ENCODE measurements at places on chromosomes 12 and 14. TPM values are rescaled to one million over a fixed set of nuclear protein-coding genes. Genes with fewer than 3 reads are reported as not detected.

GRCh38 chr14:100535287-100536120, 51.7 kb downstream of the BEGAIN start:
- DNase-seq = no peak

- no peak for DNase-seq
Observed at GRCh38 chr12:51224625-51225024, 6.8 kb upstream of the POU6F1 start.

- no peak for DNase-seq
Observed at GRCh38 chr14:77007975-77008421, 20.5 kb downstream of the IRF2BPL start.

- DNase-seq = no peak
Observed at GRCh38 chr12:26566675-26567074, 266.3 kb downstream of the ITPR2 start.

DNA sequence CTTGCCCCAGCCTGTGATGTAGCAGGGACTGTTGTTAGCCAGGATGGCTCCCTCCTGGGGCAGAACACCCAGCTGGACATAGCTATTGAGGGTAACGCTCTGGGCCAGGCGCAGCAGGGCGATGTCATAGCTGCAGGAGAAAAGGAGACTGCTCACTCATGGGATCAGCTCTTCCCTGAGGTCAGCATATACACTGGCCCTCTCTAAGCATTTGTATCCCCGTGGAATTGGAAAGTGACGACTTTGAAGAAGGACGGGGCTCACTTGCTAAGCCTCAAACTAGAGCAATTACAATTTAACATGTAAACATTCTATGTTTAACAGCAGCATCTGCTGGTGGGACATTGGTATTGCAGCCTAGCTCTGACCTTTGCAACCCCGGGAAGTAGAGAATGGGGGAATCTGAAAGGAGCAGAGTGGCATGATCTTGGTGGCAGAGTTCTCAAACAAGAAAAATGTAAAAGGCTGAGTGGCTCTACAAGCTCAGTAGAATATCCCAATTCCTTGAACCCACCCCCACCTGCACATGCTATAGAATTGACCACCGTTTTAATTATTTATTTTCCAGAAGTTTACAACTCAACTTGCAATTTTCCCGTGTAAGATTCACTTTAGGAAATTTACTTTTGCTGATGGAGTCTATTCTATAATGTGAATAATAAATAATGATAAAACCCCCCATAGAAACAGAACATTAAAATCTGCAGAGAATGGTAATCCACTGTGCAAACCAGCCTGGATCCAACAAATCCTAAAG, 5.0 kb downstream of the CELA1 start:
- peak; percentile 59 for DNase-seq

DNA sequence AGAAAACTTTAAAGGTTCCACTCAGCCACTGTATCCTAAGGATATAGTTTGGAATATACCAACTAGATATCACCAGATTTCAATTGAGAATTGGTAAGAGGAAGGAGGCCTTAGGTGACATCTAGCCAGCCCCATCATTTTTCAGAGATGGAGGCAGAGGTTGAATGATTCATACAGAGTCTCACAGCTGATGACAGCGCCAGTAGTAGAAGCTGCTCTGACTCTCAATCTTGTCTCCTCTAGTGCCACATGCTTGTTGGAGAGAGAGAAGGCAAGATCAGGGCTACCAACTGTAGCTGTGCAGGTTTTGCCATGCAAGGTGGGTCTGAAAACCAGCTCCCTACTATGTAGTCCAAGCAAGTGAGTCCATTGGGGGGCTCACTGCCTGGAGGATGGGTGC, 6.1 kb downstream of the FRMD6 start:
- DNase-seq = no peak

GRCh38 chr12:25771476-25771875, 187.0 kb upstream of the RASSF8 start:
- DNase-seq = no peak

DNA sequence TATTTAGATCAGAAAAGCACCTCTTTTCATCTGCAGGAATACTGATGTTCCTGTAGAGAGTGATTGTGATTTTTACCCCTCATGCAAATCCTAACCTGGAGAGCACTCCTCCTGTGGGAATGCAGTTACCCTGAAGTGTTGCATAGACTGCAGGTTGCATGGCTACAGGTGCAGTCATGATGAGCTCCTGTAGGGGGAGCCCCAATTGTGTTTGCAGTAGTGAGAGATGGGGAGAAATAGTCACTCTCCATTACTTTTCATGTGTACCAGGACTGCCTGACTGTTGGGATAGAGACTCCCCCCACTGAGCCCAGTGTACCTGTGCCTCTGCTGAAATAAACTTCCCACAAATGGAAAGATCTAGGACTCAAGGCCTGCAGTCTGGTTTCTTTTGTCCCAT, 1086.5 kb downstream of the SLC6A15 start:
- peak; percentile 40 for DNase-seq

GRCh38 chr14:105385698-105386365, 12.5 kb upstream of the TEX22 start:
- no peak for DNase-seq

DNA sequence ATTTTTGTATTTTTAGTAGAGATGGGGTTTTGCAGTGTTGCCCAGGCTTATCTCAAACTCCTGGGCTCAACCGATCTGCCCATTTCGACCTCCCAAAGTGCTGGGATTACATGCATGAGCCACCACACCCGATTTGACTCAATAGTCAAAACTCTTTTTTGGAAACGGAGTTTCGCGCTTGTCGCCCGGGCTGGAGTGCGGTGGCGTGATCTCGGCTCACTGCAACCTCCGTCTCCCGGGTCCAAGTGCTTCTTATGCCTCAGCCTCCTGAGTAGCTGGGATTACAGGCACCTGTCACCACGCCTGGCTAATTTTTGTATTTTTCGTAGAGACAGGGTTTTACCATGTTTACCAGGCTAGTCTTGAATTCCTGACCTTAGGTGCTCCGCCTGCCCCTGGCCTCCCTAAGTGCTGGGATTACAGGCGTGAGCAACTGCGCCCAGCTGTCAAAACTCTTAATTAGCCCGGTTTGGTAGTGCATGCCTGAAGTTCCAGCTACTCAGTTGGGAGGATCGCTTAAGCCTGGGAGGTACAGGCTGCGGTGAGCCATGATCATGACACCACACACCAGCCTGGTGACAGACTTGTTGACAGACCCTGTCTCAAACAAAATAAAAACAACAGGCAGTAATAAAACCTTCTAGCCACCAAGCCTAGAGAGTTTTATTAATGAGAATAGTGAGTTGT, 12.4 kb downstream of the MED21 start:
- no peak for DNase-seq

- DNase-seq = peak; percentile 88
Observed at GRCh38 chr12:66107451-66107915, 23.1 kb downstream of the LLPH start.

DNA sequence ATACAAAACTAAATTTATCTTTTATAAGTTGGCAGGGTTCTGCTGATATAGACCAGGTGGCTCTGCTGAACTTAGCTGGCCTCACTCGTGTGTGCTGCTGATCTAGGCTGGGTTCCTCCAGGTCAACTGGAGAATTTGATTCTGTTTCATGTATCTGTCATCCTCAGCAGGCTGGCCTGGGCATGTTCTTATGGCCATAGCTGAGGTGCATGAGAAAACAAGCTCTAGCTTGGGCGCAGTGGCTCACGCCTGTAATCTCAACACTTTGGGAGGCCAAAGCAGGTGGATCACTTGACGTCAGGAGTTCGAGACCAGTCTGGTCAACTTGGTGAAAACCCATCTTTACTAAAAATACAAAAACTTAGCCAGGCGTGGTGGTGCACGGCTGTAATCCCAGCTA, 24.3 kb upstream of the BCL2L14 start:
- no peak for DNase-seq

DNA sequence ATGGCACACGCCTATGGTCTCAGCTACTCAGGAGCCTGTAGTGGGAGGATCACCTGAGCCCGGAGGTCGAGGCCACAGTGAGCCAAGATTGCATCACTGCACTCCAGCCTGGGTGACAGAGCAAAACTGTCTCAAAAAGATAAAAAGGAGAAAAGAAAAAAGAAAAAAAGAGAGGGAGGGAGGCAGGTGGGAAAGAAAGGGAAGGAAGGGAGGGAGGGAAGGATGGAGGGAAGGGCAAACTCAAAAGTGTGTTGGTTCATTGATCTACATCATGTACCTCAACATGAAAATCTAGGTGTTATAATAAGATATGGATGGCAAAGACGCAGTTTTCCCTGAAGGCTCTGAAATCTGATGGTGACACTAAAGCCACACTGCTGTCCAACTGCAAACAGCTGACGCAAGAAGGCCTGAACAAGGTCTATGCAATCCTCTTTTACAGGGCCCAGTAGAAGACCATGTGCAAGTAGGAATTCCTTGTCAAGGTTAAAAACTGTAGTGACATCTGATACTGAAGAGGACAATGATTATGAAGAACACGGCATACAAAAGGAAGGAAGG, 143.6 kb downstream of the ITPR2 start:
- DNase-seq = no peak

- DNase-seq = no peak
Observed at GRCh38 chr14:66133666-66134065, 352.5 kb upstream of the CCDC196 start.

GRCh38 chr14:68927089-68927488, 52.0 kb downstream of the ACTN1 start:
- no peak for DNase-seq

CCDC197 gene
- total RNA-seq = not detected

SMIM41 gene
- not detected for total RNA-seq

NYNRIN gene
- 0.14 TPM for total RNA-seq

SERPINA12 gene
- not detected for total RNA-seq

CACNA1C gene
- 1.5 TPM for total RNA-seq

APOF gene
- total RNA-seq = not detected

Measured in H4 (cell line).